ENCODE measurements at places on chromosomes 5 and 9.
A peak's percentile ranks its signal among the peaks of the same experiment; 100 is the strongest.

DNA sequence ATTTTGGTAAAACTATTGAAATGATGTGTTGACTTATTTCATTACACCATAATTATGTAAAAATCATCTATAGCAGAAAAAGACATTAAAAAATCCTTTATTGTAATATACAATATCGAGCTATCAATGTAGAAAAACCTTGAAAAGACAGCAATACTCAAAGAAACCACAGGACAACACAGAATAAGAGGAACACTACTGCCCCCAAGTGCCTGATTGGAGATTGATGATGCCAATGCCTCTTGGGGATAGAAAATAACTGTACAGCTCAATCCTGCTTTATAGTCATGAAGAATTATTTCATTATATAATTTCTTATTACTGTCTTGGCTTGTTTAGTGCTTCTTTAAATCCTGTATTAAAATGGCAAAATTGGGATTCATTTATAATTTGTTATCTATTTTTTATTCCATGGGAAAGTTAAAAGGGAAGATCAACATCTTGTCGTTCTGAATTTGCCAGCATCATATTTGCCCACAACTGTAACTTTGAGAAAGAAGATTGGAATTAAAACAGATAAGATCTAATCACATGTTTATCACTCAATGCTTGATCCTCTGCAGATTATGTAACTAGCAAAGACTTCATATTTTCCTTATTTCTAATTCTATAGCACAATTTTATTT is 337.5 kb downstream of the CDH9 start:
- DNase-seq = no peak

DNA sequence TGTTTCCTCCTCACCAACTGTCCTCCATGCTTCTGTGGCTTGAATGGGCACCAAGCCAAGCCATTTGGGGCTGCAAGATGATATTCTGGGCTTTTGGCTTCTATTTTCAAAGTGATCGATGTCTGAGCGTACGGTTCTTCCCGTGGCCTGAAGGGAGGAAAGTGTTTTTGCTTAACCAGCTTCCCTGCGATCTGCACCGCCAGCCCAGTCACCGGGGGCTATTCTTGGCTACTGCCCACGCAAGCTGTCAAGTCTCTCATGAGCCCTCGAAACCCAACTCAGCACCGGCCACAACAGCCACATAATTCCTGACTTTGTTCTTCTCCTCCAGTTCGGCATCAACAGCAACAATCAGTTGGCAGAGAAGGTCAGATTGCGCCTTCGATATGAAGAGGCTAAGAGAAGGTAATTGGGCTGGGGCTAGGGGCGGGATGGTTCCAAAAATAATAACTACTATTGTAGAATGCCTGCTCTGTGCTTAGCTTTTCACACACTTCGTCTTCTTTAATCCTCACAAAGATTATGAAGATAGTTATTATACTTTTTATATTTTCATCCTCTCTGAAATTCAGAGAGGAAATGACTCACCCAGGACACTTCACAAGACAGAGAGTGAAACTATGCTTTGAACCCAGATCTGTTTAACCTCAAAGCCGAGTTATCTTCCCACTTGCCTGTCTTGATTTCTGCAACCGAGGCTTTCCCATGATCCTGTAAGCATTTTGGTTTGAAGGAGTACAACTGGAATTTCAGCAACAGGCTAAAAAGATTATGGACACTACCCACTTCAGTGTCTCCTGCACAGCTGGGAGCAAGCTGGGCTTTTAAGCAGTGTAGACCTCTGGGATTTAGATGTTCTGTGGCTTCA is 76.4 kb upstream of the RARS1 start:
- no peak for DNase-seq

GRCh38 chr5:109929376-109929775 is 239.6 kb downstream of the MAN2A1 start:
- no peak for DNase-seq

DNA sequence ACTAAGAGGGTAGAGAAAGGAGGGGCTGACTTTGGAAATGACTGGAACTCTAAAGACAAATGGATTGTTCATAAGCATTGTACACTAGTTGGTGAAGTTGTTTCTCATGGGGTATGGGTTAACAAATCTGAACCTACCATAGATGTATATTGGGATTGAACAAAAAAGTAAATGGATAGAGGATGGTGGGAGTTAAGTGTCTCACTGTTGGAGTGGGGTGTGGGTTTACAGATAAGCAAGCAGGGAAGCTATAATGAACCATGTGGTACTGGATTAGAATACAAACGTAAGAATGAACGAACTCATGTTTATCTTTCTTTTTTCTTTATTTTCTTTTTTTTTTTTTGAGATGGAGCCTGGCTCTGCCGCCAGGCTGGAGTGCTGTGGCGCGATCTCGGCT is 17.8 kb downstream of the GNG10 start:
- DNase-seq = no peak

- DNase-seq = no peak
These were observed 174.1 kb upstream of the RFX3 start for GRCh38 chr9:3699883-3700282.

GRCh38 chr9:76913467-76913866 is 7.6 kb upstream of the PRUNE2 start:
- no peak for DNase-seq

DNA sequence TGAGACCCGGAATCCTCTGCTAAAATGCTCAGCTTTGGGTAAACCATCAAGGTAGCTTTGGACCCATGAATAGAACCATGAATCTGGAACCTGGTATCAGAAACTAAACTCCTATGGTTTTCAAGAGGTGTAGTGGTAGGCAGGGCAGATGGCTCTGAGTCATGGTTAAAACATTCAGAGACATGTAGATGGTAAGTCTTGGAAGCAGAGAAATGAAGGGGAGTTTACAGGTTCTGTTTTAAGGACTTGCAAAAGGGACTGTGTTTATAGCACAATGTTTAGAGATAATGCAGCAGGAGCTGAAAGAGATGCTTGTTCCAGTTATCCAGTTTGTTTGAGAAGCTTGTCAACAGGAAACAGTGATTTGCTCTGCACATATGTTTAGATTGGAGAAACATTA is 36.0 kb upstream of the FBN2 start:
- DNase-seq = no peak

DNA sequence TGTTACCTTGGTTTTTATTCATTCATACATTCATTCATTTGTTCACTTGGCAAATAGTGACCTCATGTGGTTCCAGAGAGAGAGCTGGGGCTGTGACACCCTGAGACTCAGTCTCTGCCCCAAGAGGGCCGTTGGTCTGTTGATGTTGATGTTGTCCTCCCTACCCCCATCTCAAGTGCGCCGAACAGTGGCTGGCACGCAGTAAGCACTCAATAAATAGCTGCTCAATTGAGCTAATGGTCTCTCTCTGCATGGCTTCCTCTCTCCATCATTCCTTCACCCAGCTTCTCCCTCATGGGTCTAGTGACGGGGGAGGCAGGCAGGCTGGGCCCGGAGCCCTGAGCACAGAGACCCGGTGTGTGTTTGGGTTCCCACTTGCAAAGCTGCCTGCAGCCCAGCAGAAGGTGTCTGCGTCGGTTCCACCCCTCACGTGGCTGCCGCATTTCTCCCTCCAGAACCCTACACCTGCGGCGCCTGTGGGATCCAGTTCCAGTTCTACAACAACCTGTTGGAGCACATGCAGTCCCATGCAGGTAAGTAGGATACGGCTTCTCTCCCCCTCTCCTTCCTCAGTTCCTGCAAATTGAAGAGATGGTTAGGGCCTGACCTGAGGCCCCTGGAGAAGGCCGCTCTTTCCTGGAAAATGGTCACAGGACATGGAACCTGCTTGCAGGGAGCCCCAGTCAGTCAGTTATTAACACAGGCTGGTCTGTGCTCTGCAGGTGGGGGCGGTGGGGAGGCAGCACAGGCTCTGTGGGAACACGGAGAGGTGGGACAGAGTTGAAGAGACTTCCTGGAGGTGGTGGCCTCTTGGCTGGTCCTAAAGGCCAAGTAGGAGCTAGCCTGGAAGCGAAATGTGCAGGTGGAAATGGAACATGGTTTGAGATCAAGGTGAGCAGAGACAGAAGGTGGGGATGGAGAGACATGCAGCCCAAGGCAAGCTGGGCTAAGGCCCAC is 42.0 kb downstream of the AMBP start:
- no peak for DNase-seq

GRCh38 chr5:122581629-122582028 is 193.3 kb upstream of the SNX2 start:
- DNase-seq = no peak

DNA sequence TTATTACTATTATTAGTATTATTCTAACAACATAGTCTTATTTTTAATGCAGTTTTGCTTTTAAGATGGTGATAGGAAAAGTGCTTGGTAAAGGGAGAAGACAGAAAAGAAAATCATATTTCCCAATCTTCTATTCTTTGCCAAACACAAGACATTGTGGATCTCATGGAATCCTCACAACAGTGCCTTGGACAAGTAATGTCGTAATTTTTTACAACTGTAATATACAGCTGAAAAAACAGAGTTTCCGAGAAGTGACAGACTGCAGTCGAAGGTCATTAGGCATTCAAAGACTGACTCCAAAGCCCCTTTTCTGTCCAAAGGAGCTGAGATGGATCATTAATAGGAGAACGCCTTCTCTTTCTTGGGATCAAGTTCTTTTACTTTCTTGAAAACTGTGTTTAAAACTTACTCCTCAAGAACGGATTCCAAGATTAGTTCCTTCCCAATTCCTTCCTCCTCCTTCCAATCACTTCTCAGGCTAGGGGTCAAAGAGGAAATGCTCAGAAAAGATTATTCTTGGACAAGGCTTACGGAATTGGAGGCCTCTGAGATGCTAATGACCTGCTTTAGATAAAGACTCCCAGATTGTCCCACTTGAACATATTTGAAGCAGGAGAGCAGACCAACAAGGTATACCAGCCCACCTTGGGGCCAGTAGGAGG is 24.3 kb upstream of the TRIM32 start:
- no peak for DNase-seq

DNA sequence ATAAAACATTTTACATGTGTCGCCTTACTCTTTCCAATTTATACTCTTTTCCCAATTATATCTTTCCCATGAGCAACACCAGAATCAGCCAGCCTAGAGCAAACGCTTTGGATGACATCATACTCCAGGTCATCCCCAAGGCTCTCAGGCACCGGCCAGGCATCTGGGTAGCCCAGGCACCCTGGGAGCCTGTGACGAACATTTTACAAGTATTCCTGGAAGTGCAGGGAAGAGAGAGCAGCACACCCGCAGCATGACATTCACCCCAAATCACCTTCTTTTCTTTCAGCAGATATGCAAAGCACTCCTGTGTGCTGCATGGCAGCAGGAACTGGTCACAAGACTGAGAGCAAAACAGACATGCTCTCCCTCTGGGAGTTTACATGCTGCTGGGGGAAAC is 75.7 kb upstream of the SMIM23 start:
- DNase-seq = peak; percentile 57

DNA sequence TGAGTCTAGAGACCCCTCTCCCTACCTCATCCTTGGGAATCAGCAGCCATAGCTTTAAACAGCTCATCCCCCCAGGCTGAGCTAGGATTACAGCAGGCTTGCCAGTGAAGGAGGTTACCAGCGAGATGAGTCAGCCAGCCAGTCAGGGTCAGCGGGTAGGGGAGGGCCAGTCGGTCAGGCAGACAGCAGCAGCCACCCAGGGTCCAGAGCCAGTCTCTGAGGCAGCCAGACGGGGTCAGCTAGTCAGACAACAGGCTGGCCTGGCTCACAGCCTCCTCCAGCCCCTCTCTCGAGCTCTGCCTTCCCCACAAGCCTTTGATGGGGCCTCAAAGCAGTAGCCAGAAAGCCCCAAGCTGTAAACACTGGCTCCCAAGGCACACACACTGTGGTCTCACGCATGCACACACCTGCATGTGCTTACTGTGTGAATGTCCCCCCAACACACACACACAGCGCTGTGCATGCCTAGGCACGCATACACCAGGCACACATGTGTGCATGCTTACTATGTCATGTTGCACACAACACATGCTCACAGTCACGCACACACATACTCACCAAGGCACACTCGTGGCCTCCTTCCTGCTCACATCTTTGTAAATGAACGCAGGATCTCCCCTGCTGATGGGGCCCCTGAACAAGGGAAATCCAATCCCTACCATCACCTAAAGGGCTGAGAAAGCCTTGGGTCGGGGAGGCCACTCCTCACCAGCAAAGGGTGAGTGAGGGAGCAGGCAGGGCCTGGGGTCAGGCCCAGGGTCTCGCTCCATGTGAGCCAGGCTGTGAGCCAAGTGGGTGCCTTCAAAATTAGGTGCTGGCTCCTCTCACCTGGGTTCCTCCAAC is 28.2 kb upstream of the CPLX2 start:
- no peak for DNase-seq

GRCh38 chr5:109852371-109853155 is 162.8 kb downstream of the MAN2A1 start:
- DNase-seq = no peak

GRCh38 chr5:68446487-68446894 is 230.9 kb downstream of the PIK3R1 start:
- DNase-seq = no peak

GRCh38 chr9:88969646-88970373 is 21.5 kb upstream of the S1PR3 start:
- no peak for DNase-seq

DNA sequence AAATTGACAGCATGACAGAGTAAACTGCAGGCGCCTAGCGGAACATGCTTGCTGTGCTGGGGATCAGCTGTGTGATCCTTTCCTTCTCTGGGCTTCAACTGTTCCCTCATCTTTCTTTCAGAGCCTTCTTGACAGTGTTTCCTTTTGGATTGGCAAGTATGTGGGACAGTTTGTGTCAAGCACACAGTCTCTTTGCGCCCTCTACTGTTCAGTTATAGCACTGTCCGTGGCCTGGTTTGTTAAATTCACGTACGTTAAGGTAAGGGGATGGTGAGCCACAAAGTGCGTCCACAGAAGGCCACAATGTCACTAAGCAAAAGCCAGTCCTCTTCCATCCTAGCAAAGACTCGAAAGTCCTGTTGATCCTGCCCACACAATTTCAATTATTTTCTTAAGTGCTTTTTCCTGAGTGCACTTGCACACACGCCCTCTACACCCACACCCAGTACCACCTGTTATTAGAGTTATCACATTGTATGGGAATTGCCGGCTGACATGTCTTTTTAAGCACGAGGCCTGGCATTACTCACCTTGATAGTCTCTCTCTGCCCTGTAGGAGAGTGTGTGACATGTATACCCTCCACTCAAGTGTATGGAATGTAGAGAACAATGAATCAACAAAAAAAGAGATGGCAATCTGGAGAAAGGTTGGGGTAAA is 22.5 kb upstream of the PTPN3 start:
- no peak for DNase-seq

- no peak for DNase-seq
These were observed 1.9 kb downstream of the GNAQ start for GRCh38 chr9:78029551-78030295.

DNA sequence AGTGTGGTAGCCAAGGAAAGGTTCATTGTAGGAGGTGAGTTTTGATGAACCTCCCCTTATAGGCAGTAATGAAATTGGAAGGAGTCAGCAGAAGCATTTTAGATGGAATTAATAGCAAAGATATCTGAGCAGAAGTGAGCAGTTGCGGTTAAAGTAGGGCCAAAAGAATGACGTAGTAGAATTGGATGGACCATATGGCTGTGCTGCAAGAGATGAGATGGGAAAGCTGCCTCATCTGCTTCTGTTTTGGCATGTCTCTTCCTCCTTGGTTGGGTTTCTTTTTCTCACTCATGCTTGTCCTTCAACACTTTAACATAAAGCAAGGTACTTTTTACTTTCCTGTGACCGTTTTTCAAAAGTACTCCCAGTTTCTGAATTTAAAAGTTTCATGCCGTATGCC is 55.8 kb downstream of the AQP7 start:
- no peak for DNase-seq

GRCh38 chr5:36261186-36261585 is 19.5 kb upstream of the NADK2 start:
- no peak for DNase-seq
